GM04504 (cell line): ENCODE measurements at places on chromosomes 5 and 9.

GRCh38 chr9:123471843-123472570, 116.0 kb downstream of the CRB2 start:
- DNase-seq = no peak

DNA sequence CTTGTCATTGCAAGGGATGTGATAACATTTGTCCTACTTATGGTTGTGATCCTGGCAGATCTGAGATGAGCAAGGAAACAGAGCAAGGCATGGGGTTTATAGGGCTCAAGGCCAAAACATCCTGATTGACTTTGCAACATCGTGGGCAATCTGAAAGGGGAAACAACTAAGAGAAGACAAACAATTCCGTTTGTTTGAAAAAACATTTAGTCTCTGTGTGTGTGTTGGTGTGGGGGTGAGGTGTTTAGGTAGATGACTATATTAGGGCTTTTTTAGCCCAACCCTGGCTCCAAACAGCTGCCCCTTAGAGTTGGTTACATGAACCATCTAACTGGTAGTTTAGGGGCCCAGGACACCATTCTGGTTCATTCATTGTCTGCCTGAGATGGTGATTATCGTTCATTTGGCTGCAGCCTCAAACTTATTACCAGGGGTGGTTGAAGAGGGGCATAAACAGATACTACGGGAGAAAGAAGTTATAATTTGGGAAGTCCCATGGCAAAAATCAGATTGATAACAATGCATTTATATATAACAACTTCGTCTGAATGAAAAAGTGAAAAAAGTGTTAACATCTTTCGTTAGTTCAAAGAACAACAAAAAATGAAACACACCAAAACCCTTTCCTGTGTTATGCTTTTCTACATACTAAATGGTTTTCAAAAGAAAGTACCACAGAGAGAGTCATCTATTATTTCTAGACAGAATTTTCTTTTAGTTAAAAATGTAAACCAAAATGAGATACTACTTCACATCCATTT, 5.7 kb downstream of the FYB1 start:
- no peak for DNase-seq

GRCh38 chr5:109989994-109990722, 300.4 kb downstream of the MAN2A1 start:
- DNase-seq = no peak

- DNase-seq = no peak
Observed at GRCh38 chr5:110460837-110461236, 265.6 kb downstream of the TMEM232 start.

GRCh38 chr5:128093368-128093767, 9.8 kb downstream of the SLC12A2 start:
- DNase-seq = no peak

- no peak for DNase-seq
Observed at GRCh38 chr9:89177012-89177943, 1.3 kb downstream of the SHC3 start.

- no peak for DNase-seq
Observed at GRCh38 chr5:35618781-35619180, 1.1 kb downstream of the SPEF2 start.

GRCh38 chr5:96807075-96807654, 580 bp downstream of the ERAP1 start:
- peak; percentile 40 for DNase-seq

- no peak for DNase-seq
Observed at GRCh38 chr5:72005671-72006070, 101.6 kb upstream of the MAP1B start.

DNA sequence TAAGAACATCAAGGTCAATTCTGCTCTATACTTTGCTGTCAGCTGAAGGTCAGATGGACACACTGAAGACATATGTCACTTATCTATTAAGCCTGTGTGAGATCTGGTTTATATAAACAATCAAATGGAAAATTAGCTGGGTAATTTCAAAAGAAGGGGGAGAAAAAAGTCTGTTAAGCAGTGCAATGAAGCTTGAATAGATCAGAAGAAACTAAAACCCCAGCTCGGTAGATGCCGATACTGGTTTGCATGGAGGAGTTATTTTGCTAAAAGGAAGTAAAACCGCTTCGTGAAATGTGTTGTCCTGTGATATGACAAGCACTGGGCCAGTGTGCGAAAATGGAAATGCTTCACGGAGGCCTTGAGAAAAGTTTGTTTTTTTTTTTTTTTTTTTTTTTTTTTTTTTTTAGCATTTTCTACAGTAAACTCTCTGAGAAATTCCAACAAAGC, 148.8 kb downstream of the MEF2C start:
- DNase-seq = no peak

GRCh38 chr5:78808380-78808779, 159.8 kb upstream of the LHFPL2 start:
- DNase-seq = no peak

GRCh38 chr5:116387738-116388137, 186.9 kb downstream of the SEMA6A start:
- no peak for DNase-seq

DNA sequence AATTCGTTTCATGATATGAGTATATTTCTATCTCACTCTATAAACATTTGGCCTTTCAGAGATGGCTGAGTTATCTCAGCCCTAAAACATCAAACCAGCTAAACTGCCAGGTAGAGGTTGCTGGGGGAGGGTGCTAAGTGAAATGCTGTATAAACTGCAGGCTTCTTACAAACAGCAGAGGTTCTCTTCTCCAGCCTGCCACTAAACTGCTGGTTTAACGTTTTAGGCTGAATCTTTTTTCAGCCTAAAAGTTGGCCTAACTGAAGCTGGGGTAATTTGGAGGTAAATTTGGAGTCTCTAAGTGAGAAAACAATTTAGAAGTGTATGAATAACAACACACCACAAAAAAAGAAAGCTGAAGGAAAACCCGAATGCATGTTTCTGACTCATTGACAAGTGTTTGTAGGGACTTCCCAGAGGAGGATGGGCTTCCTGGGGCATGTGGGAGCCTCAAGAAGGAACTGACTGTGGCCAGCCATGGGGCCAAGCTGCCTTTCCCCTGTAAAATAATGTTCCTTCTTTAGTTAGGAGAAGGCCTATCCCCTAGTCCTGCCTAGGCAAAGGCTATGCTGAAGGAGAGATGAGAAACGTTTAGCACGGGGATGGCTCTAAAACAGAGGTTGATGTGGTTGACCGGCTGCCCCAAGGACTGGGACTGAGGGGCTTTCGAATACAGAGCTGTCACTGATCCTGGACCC, 44.3 kb downstream of the SLC28A3 start:
- DNase-seq = peak; percentile 18

DNA sequence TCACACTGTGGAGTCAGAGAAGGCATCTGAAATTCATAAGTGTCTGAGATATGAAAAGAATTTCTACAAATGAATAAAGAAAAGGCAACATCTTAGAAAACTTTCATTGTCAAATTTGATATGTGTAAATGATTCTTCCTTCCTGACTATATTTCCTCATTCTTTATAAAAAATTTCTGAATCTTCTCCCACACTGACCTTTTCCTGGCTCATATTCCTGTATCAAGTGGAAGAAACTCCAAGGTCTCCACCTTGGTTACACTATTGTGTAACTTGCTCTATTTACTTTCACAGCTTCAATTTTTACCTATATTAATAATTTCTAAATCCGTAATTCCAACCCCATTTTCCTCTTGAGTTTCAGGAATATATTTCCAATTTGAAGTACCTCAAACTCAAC, 93.5 kb upstream of the FBXL7 start:
- no peak for DNase-seq

DNA sequence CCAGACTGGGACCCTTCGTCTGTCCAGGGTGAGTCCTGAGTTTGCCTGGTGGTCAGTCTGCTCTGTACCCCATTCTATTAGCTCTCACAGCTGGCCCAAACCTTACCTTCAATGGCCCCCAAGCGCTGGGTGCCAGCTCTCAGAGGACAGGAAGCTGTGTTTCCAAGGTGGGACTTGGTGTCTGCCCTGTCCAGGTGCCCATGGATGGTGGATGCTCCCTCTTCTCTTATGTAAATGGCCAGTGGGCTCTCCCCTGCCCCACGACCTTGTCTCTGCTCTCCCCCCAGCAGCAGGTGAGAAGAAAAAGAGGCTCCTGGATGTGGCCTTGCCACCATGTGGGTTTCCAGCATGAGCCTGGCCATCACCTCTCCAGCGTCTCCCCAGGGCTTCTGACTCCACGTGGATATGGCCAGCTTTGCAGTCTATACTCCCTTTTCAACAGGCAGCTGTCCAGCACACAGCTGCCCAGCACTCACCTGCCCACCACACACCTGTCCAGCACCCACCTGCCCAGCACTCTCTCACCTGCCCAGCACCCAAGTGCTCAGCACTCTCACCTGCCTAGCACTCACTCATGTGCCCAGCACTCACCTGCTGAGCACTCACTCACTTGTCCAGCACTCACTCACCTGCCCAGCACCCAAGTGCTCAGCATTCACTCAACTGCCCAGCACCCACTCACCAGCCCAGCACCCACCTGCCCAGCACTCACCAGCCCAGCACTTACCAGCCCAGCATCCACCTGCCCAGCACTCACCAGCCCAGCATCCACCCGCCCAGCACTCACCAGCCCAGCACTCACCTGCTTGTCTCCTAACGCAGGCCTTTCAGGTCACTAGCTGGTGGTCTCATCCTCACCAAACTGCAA, 136.2 kb upstream of the IRX2 start:
- DNase-seq = no peak

GRCh38 chr9:114383521-114384231, 4.1 kb downstream of the AKNA start:
- DNase-seq = peak; percentile 69

DNA sequence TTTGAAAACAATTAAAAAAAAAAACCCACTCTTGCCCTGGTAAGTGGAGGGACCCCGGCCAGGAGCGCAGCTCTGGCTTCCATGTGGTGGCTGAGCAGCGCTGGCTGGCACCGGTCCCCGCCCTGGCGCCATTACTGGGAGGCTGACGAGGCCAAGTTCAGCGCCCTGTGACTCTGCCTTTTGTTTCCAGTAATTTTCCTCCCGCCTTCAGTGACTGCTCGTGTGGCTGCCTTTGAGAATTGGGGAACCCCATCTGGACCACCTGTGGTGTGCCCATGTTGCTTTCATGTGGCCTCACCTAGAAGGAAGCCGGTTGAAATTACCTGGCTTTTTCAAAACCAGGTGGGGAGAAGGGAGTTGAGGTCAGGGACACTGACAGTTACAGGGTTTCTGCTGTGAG, 136.1 kb downstream of the GAPVD1 start:
- DNase-seq = no peak

- no peak for DNase-seq
Observed at GRCh38 chr5:13695076-13695712, 249.3 kb downstream of the DNAH5 start.

GRCh38 chr5:116068028-116068632, 16.7 kb upstream of the COMMD10 start:
- DNase-seq = peak; percentile 21

DNA sequence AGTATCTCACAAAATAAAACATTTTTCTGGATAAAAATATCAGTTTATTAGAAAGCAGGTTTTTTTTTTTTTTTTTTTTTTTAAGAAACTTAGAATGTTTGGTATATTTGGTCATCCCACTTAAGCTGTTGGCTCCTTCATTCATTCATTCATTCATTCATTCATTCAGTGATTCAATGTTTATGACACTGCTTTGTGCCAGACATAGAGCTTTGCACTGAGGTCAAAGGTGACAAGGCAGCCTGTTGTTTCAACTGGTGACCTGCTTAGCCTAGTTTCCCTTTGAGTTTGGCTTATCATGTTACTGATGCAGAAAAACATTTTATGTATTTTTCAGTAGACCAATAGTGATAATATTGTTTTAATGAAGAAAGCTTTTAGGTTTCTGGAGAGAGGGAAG, 23.5 kb downstream of the CPEB4 start:
- no peak for DNase-seq

DNA sequence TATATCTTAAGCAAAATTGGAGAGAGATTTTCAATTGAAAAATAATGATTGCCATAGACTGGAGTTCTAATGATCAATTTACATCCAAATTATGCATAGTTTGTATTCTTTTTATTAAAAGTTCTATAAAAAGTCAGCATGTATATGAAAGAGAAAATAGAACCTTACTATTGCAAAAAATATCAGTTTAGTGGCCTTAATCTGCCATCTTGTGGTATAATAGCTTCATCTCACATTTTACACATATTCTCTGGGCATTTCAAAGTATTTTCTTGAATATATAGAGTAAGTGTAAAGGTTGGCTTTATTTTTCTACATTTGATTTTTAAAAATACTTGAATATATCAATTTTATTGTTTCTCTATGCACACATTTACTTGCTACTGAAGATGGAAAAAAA, 1858.6 kb upstream of the CDH9 start:
- no peak for DNase-seq

DNA sequence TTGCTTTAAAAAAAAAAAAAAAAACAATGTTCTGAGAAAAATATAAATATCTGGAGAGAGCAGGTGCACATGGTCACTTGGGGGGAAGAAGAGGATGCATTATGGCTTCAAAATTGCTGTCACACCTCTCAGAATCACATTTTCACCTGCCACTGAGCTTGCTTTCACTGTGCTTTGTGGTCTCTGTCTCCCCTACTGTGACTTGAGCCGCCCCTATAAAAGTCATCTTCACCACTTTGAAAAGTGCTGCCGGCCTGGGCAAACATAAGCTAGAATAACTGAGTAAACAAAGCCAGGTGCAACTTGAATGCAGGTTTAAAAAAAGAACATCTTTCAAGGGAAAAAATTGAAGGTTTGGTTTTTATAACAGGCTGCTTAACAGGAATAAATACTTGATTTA, 368.1 kb upstream of the GRIA1 start:
- no peak for DNase-seq

DNA sequence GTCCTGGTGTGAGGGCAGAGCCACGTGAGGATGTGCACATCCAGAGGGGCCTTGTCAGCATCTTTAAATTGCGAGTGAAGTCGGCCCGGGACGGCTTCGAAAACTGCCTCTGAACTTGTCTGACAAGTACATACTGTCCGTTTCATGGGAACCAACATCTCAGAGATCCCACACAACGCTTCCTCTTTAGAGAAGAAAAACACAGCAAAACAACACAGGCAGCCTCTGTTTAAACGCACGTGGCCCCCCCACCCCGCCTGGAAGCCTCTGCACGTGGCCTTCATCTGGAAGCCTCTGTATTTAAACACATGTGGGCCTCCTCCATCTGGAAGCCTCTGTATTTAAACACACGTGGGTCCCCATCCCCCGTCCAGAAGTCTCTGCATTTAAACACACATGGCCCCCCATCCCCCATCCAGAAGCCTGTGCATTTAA, 29.2 kb downstream of the CEP72 start:
- no peak for DNase-seq

DNA sequence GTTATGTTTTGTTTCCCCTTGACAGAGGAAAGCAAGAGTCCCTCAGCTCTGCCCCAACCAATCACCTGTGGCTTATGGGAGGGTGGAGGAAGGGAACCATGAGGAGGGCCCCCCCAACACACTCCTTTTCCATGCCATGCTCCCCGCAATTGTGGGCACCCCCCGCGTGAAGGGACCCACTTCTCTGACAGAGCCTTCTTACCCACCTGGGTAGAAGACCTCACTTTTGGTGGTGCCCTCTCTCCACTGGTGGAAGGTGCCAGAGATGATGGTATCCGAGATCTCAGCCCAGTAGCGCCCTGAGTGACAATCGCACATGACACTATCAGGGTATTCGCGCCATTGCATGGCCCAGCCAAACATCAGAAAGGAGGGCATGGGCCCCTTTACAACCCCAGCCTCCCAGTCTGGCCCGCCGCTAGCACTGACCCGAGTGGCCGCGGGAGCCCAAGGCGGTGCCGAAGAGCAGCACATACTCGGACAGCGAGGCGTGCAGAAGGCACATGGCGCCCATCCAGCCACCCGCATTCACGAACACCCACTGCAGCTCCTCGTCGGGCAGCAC, 714 bp downstream of the SIGMAR1 start:
- no peak for DNase-seq
